CD4-positive, alpha-beta T cell treated with Interleukin-2 at 100 ng/mL for 4 hours (primary cell): ENCODE measurements at places on chromosomes 5 and 9.

GRCh38 chr9:83133316-83133715 is 70.4 kb upstream of the RASEF start:
- DNase-seq = no peak

DNA sequence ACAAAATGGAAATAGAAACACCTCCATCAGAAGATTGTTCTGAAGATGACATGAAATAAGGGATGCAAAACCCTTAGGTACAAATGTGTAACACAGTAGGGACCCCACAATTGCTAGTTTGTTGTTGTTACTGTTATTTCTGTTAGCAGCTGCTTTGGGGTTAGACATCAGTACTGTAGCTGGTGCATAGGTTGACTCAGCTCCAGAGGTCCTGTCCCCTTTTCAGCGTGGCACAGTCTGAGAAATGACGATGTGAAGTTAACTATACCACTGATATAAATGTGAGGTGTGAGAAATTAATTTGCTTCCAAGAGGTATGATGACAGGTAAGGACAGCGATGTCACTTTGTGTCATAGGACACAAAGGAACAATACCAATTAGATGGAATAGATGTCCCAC is 384.6 kb upstream of the KLF4 start:
- DNase-seq = no peak

DNA sequence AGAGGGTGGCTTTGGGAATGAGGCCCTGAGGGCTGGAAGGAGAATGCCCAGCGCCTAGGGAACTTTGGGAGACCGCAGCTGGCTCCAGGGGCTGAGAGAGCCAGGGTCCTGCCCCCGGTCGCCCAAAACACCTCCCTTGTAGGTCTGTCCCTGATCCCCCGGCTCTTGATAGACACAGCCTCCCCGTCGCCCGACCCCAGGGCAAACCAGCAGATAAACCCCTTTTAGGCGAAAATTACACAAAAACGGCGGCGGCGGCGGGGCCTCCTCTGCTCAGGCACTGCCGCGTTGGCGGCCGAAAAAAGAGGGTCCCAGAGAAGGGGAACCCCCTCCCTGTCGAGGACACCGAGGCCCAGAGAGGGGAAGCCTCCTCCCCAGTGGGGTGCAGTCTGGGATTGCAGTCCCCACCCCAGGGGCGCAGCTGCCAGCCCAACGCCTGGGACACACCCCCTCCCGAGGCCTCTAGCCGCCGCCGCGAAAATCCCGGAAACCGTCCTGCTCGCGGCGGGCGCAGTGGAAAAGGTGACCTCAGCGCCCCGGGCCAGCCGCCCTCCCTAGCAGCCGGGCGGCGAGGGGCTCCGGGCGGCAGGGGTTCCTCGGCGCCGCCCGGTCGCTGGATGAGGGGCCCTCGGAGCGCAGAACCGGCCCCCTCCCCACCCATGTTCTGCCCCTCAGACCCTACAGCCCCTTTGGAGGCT is 3.1 kb upstream of the BARX1 start:
- DNase-seq = no peak

DNA sequence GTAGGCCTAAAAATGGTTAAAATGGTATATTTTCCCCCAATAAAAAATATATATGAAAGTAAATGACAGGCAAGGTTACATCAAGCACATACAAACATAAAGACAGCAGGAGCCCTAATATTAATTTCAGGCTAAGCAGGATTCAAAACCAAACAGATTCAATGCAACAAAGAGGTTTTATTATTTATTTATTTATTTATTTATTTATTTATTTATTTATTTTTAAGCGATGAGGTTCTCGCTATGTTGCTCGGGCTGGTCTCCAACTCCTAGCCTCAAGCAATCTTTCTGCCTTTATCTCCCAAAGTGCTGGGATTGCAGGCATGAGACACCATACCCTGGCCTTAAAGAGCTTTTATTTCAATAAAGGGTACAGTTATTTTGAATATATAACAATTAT is 106.4 kb upstream of the SHB start:
- DNase-seq = no peak

GRCh38 chr5:13771011-13771571 is 173.4 kb downstream of the DNAH5 start:
- DNase-seq = no peak
